GM13976 (cell line): ENCODE measurements at places on chromosomes 7 and 10.

- no peak for DNase-seq
Observed at GRCh38 chr10:79246606-79247275, 100.5 kb upstream of the PPIF start.

DNA sequence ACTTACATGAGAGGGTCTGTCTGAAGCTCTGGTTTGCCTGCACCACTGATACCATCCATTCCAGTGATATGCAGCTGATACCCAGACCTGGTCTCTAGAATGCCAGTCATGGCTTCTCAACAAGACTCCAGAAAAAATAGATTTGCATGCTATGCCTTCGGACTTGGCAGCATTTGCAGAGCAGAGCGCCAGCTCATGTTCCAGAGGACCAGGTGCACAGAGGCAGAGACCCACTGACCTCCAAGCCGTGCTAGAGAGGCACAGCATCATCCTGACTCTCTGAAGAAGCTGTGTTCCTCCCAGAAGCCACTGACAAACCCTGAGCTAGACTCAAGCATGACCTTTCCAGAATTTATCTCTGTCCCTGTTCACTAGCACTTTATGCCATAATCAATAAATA is 6.9 kb upstream of the PRKAG2 start:
- no peak for DNase-seq

DNA sequence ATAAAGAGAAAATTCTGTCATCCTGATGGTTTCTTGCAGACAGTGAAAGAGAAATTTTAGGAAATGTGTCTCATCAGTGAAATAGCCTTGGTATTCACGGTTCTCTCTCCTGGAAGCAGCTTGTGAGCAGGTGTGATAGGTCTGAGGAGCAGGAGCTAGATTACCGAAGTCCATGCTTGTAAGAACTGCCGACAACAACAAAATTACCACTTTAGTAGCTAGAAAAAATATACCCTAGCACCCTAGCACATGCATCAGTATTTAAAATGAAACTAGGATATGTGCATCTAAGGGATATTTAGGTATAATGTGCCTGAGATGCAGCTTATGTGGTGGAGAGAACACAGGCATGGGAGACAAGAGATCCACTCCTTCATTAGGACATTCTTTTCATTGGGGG is 82.3 kb downstream of the VPS50 start:
- no peak for DNase-seq

DNA sequence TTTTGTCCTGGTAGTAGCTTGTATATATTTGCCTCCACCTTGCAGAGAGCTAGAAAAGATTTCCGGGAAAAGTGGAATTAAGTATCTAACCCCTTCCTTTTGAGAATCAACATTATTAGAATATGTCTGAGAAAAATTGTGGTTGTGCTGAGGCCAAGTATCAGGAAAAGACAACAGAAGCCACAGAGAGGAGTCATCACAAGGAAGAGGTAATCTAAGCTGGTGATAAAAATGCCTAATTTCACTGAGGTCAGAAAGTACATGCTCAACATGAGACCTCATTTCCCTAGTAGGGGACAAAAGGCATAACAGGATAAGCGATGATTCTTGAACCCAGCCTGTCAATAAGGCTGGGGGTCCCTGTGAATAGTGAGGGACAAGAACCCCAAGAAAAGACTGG is 97.0 kb upstream of the PDE1C start:
- DNase-seq, result no peak

GRCh38 chr10:52623761-52624160 is 148.8 kb downstream of the MBL2 start:
- no peak for DNase-seq

DNA sequence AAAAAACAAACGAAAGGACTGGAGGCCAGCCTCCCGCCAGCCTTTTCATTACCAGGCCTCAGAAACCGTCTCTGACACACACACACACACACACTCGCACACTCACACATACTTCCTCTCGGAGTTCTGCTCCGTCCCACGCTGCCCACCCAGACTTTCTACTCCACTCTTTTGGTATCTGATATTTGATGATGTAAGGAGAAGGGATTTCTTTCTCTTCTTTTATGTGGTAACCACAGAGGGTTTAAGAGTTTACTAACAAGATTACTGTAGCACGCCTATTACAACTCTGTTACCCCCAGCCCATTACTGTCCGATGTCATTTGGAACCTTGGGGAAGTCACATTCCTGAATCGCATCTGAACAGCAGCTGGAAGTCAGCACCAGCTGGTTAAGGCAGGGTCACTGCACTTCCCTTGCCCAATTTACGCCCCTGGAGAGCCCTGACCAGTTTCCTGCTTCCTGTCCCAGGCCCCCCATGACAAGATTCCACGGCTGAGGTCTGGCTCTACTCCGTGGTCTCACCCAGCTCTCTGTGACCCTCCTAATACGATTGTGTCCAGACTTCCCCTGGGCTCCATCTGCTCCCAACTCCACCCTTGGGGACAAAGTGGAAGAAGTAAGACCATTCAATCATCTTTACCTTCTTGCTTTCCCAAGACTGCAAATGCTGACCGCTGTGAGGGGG is 1.1 kb downstream of the DENND2A start:
- DNase-seq, result no peak

DNA sequence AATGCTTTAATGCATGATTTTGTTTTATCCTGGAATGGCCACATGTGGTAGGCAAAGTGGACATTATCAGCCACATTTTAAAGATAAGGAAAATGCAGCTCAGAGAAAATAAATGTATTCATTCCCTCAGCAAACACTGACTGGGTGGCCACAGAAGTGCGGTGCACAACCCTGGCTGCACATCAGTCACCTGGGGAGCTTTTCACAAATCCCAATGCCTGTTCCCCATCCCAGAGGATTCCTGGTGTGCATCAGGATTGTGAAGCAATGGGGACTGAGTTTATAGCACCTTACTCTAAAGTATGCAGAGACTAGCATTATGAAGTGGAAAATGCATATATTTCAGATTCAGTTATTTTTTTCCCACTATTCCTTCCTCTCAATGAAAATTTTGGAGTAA is 193.5 kb upstream of the C7orf33 start:
- no peak for DNase-seq

- no peak for DNase-seq
Observed at GRCh38 chr10:26467639-26468038, 29.5 kb downstream of the APBB1IP start.

DNA sequence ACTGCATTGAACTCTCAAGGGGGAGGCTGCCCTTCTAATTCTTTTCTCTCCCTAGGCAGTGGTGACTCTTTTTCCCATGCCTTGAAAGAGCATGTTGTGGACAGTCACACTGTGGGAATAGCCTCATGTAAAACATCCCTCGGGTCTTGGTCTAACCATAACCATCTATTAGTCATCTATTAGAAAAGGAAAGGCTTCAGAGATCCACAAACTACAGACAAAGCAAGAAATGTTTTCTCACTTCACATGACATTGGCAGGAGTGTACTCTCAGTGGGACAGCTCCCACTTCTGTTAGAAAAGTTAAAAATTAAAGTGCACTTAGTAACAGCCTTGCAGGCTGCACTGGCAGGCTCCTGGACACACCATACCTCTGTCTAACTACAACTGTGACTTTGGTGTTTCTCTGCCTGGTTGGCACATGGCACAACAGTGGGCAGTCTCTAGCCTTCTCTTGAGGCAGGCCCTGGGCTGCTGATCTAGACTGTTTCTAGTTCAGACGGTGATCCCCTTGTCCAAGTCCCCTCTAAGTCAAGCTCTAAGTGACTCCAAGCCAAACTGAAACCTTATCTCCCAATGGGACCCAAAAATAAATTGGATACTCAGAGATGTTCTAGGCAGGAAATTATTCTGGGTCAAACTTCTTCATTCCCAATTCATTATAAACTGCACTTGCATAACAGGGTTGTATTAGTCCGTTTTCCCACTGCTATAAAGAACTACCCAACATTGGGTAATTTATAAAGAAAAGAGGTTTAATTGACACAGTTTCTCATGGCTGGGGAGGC is 57.9 kb upstream of the ITGB1 start:
- DNase-seq, result no peak

DNA sequence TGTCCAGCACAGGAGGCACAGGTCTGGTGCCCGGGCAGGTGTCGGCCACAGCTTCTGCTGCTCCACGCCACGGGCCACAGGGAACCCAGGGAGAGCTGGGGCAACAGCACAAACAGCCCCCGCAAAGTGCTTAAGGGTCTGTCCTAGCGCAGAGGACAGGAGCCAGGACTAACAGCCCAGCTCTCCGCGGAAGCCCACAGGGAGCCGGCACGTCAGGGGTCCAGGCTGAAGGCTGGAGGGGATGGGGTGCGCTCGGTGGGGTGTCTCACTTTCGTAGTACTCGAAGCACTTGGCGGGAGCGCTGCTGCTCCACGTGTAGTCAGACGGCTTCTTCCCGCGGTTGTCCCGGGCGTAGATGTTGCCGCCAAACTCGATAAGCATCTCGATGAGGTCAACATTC is 24.9 kb downstream of the ASB13 start:
- no peak for DNase-seq

- DNase-seq, result no peak
Observed at GRCh38 chr10:114520453-114520852, 116.2 kb upstream of the AFAP1L2 start.

- no peak for DNase-seq
Observed at GRCh38 chr7:24502135-24502488, 71.1 kb upstream of the PALS2 start.
